Umbilical cord (tissue), 2 donors: ENCODE measurements at places on chromosomes 12 and 14. TPM values are rescaled to one million over a fixed set of nuclear protein-coding genes. Genes with fewer than 3 reads are reported as not detected.

Gene DCN
- total RNA-seq, result 3,642 TPM

Gene REC8
- 10.1 TPM for total RNA-seq

Gene TUBA1A
- 562 TPM for total RNA-seq

Gene NPFF
- not detected for total RNA-seq

Gene IAPP
- total RNA-seq, result 1.4 TPM

Gene ZFHX2
- 0.96 TPM for total RNA-seq

GRCh38 chr12:118493962-118494361 is 117.6 kb downstream of the SUDS3 start:
- no peak for DNase-seq

DNA sequence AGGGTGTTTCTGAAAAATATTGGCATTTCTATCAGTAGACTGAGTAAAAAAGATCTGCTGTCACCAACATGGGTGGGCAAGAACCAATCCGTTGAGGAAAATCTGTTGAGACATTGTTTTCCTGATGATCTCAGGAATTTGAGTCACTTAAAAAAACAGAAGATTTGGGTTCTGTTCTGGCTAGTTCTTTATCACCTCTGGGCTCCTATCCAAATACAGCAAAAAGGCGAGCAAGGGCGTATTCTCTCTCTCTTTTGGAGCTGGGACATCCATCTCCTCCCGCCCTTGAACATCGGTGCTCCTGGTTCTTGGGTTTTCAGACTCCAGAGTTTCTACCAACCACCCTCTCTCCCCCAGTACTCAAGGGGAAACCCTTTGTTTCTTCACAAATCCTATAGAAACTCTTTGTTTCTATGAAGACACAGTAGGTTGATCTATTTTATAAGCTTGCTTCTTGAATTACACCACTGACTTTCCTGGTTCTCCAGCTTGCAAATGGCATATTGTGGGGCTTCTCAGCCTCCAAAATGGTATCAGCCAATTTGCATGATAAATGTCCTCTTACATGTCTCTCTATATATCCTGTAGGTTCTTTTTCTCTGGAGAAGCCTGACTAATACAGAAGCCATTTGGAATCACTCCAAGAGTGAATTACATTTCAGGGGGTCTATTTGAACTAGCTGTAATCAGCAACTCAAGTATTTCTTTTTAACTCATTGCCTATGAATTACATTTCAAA is 263.9 kb upstream of the TMTC1 start:
- no peak for DNase-seq

DNA sequence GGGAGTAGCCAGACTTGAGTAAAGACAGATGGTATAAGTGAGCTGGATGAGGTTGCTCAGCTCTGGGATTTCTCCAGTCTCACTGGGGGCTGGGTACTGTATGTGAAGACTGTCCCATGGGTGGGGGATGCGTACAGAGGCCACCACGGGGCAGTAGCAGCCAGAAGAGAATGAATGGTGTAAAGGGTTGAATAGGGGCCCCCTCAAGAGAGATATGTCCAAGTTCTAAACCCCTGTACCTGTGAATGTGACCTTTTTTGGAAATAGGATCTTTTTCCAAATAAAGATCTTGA is 21.8 kb upstream of the BCDIN3D start:
- DNase-seq, result peak; percentile 31

GRCh38 chr12:53333845-53334244 is 2.3 kb downstream of the SP7 start:
- DNase-seq, result no peak

GRCh38 chr12:54404061-54405004 is 14.7 kb downstream of the ITGA5 start:
- peak; percentile 54 for DNase-seq
